NCI-H82 (cell line): ENCODE measurements at places on chromosomes 16 and 17.

DNA sequence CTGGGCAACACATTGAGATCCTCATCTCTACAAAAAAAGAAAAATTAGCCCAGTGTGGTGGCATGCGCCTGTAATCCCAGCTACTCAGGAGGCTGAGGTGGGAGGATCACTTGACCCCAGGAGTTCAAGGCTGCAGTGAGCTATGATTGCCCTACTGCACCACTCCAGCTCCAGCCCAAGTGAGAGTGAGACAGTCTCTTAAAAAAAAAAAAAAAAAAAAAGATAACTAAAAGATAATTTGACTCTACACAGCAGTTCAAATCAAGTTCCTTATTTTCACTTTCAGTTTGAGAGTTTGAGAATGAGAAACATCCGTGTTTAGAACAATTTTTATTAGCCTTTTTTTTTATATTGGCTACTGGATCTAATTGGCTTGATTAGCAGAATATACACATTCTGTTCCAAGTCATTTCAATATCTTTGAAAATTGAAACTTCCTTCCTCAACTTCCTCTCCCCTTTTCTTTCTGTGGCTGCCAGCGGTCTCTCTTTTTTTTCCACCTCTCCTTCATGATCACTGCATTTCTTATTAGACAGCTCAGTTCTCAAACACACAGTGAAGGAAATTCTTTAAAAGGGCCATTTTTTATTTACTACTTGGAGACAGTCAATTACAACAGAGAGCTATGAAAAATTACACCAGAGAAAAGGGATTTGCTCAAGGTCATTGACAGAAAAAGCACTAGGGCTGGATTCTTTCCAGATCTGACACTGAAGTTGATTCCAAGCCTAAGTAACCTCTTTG lies 4.5 kb upstream of the ACSF2 start:
- DNase-seq: no peak

DNA sequence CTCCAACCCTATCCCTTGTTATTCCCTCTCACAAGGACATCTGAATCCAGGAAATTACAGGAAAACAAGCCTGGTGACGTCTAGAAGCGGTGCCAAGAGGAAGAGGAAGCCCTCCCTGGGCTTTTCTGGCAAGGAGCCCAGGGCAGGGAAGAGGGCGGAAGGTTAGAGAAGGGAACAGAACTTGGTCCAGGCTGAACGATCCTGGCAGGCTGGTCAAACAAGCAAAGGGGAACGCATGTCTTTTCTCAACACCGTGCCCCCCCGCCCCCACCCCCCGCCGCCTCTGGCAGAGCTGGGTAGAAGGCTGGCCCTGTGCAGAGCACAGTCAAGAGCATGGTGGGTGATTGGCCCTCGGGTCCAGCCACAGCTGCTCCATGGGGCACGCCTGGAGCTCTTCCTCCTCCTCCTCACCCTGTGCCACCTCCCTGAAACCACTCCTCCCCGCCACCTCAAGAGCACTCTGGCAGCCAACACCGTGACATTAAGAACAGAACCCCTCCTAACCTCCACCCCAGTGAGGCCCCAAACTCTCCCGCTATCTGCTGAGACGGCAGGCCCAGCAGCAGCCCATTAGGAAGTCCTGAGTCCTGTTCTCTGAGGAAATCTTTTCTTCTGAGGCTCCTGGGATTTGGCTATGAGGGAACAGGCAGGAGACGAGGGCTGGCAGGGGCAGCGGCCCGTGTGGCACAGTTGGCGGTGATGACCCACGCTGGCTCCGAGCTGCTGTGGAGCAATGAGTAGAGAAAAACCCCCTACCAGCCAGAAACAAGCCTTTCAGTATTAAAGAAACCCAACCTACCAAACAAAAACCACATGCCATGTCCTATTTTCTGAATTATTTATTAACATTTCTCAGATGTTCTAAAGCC lies 7.3 kb downstream of the C16orf86 start:
- no peak for DNase-seq

DNA sequence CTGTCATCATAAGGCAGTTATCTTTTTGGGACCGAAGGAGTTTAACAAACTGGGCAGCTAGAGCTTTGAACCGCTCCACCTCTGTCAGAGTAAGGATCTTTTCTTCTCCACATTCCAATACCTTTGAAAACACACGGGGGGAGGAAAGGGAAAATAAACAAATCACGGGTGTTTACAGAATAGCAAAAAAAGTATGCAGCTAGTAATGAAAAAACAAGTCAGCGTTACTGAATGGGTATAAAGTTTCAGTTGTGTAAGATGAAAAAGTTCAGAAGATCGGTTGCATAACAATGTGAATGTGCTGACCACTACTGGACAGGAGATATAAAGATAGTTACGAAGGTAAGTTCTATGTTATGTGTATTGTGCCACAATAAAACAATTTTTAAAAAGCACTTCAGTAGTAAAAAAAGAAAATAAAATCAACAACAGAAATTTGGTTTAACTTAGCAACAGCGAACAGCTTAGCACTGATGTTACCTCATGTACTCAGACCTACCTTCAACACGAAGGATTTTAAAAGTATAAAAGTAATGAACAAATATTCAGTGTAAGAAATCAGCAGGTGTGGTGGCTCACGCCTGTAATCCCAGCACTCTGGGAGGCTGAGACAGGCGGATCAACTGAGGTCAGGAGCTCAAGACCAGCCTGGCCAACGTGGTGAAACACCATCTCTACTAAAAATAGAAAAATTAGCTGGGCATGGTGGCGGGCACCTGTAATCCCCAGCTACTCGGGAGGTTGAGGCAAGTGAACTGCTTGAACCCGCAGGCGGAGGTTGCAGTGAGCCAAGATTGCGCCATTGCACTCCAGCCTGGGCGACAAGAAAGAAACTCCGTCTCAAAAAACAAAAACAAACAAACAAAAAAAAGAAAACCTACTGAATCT lies 34.3 kb downstream of the MARF1 start:
- DNase-seq: no peak

GRCh38 chr16:88088161-88088581 lies 136.9 kb downstream of the BANP start:
- DNase-seq: no peak

GRCh38 chr17:74182041-74182723 lies 21.3 kb upstream of the RPL38 start:
- no peak for DNase-seq

GRCh38 chr17:37642681-37643080 lies 565 bp downstream of the DDX52 start:
- peak; percentile 36 for DNase-seq

- DNase-seq: peak; percentile 94
Observed at GRCh38 chr16:55470533-55471371, 8.2 kb upstream of the MMP2 start.

- no peak for DNase-seq
Observed at GRCh38 chr17:62927083-62927482, 39.0 kb upstream of the TANC2 start.

DNA sequence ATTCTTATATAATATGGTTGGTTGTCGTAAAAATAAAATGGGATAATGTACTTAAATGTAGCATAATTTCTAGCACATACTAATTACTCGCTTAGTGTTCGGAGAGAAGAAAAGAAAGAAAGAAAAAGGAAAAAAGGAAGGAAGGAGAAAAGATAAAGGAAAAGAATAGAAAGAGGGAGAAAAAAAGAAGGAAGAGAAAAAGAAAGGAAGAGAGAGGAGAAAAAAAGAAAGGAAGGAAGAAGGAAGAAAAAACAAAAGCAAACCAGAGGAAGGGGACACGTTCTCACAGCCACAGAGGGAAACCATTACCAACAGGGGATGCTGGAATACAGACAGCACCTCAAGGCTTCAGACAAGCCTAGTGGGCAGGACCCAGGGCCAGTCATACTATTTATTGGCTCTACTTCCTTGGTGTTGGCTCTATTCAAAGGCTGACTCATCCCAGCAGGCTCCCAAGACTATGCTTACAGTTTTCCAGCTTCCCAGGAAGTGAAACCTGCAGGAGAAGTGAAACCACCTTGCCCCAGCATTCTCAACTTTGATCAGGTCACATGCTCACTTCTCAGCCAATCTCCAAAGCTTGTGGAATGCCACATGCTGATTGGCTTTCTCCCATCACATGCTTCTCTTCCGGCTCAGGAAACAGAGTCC lies 273.5 kb upstream of the IRX5 start:
- DNase-seq: no peak

DNA sequence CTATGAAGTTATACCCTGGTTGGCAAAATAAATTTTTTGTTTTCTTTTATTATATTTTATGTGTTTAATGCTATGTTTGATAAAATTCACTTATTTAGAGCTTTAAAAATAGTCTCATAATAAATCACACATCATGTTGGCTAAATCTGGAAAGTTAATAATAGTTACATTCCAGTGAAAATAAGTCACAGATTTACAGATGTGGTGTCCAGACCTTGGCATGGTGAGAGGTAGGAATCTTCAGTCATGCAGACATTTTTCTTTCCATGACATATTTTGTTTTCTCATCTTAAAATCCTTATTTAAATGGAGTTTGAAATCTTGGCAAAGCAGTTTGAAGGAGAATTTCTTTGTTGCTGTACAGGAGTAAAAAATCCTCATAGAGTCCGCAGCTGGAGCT lies 48.1 kb upstream of the GOSR1 start:
- DNase-seq: no peak

- DNase-seq: no peak
Observed at GRCh38 chr17:40871316-40871715, 4.3 kb upstream of the KRT12 start.

DNA sequence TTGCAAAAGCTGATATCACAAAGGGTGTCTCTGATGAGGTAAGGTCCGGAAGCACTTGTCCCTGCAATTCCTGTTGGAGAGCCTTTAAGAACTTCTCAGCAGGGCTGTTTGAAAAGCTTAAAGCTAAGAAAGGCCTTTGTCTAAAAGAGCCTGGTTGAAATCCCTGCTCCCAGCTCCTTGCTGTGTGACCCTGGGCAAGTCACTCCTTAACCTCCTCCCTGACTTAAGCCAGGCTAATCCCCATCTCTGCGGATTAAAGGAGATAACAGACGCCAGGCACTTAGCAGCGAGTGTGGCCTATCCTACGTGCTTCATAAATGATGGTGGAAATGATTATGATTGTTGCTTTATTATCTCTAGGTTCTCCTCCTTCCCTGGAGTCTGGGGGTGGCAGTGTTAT lies 368.0 kb upstream of the RBFOX1 start:
- peak; percentile 99 for DNase-seq

- DNase-seq: no peak
Observed at GRCh38 chr17:43741636-43742035, 17.0 kb downstream of the SOST start.

DNA sequence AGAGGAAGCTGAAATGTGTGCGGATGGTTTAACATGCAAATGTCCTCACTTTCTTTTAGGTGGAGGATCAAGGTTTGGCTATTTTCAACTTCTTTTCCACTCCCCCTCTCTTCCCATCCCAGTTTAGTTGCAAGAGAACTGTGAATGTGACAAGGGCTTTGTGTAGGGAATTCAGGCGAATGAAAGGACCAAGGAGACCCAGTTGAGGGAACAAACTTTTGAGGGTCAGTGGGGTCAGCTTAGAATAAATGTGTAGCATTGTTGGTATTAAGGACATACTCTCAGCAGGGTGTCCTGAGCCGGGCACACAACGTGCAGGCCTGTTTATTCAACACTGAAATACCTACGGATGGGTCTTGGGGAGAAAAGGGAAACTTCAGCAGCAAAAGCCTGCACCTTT lies 346.0 kb downstream of the PMP22 start:
- DNase-seq: no peak

GRCh38 chr16:56701534-56701933 lies 19.3 kb downstream of the MT1X start:
- no peak for DNase-seq

DNA sequence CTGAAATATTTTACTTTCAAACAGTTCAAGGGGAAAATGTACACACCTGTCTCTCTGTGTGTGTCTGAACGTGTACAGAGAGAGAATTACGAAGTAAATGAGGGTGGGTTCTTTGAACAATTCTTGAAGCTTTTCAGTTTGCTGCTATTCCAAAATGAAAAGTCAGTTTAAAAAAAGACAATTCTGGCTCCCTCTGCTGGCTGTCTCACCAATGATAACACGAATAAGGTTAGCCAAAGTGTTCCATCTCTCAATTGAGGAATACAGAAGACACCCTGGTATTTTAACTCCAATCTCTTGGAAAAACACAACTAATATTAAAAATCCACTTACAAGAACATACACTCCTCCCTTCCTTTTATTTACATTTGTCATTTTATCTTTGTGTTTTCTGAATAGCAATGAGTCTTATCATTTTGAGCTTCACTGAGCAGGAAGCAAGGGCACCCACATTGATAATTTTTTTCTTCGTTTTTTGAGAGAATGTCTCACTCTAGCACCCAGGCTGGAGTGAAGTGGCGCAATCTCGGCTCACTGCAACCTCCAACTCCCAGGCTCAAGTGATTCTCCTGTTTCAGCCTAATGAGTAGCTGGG lies 20.5 kb downstream of the EFTUD2 start:
- DNase-seq: peak; percentile 63

- DNase-seq: no peak
Observed at GRCh38 chr16:64880994-64881393, 240.9 kb downstream of the CDH11 start.

DNA sequence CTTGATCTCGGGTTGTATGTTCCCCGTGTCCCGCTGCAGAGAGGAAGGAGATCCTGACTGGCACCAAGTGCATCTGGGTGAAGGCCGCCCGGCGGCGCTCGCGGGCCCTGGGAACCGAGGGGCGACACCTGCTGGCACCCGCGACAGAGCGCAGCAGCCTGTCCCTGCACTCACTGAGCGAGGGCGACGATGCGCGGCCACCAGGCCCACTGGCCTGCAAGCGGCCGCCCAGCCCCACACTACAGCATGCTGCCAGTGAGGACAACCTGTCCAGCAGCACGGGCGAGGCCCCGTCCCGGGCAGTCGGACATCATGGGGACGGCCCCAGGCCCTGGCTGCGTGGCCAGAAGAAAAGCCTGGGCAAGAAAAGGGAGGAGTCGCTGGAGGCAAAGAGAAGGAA lies 7.5 kb downstream of the BTBD17 start:
- no peak for DNase-seq
